ENCODE measurements at places on chromosomes 13 and 19.

GRCh38 chr19:37692956-37693620, 26.5 kb downstream of the ZNF607 start:
- DNase-seq = no peak

DNA sequence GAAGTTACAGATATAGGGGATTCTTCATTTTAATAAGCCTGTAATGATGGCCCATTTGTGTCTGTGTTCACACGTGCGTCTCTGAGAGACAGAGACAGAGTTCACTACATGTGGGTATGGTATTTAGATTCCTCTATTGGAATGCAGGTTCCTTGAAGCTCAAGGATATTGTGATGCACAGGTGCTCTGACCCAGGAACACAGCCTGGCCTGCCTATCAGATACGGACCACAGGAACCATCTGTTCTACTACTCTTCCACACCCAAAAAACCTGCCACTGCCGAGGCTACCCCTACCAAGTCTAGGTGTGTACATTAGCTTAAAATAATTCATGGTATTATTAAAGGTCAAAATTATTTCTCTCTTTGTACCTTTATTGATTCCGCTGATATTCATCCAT, 289.2 kb downstream of the ATP8A2 start:
- no peak for DNase-seq

DNA sequence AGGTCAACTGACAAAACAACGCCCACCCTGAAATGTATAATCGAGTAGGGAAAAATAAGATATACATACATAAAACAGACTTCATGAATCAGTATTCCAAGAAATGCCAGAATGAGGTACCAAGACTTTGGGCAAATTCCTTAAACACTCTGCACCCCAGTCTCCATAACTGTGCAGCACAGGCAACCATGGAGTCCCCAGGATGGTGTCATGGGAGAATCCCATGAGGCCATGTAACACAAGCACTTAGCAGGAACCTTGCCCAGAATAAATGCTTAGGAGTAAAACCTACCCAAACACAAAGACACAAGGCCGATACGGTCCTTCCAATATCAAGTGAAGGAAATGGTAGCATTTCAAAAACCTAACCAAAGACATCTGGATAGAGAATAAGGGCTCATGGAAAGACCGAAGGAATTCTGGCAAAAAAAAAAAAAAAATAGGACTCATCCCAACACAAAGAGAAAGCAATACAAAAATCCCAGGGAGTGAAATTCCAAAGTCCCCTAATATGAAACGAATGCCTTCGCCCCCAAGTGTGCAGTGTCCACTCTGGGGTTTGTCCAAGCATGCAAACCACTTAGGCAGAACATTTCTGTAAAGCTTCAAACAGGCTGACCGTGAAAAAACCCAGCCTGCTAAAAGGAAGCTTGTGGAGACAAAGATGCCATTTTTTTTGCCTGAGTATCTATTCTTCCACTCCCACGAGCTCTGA, 11.1 kb downstream of the ZC3H4 start:
- DNase-seq = no peak

GRCh38 chr19:32091241-32091640, 254.2 kb upstream of the ZNF507 start:
- no peak for DNase-seq

GRCh38 chr13:41565216-41565615, 107.9 kb downstream of the RGCC start:
- peak; percentile 96 for DNase-seq

DNA sequence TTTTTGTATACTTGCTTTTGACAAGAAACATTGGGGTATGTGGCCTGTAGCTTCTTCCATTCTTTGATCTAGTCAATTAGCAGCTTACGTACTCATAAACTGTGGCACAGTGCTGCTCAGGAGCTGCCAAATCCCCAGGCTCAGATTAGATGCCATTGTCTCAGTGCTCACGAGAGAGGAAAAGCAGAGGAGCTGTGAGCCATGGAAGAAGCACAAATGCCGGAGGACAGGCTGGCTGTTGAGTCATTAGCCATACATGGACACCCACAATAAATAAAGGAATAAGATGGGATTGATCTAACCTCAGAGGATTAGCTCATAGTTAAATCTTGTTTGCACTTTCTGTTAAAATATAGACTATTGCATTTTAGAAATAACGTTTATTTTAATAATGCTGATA, 121.7 kb downstream of the POSTN start:
- DNase-seq = no peak

DNA sequence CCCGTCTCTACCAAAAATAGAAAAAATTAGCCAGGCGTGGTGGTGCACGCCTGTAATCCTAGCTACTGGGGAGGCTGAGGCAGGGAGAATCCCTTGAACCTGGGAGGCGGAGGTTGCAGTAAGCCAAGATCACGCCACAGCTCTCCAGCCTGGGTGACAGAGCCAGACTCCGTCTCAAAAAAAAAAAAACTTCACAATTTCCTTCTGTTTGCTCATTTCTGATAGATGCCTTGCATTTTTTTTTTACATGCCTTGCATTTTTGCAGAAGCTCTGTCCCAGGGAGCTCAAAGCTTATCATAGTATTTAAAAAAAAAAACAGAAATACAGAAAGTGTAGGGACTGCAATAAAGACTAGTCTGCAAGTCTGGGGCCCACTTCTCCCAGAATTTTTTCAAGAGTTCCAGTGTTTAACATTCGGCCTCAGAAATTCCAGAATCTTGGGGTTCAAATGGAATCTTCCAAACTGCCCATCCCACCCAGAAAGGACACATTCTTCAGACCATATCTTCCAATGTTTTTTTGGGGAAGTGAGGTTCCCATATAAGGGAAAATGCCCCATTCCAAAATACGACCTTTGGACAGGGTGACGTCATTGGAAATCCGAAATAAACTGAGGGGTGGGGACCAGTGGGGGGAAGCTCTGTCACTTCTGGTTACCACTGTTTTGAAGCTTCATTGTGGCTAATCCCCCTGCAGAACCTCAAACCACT, 17.2 kb upstream of the RAB8A start:
- no peak for DNase-seq

GRCh38 chr19:3281026-3281425, 56.6 kb downstream of the CELF5 start:
- no peak for DNase-seq

DNA sequence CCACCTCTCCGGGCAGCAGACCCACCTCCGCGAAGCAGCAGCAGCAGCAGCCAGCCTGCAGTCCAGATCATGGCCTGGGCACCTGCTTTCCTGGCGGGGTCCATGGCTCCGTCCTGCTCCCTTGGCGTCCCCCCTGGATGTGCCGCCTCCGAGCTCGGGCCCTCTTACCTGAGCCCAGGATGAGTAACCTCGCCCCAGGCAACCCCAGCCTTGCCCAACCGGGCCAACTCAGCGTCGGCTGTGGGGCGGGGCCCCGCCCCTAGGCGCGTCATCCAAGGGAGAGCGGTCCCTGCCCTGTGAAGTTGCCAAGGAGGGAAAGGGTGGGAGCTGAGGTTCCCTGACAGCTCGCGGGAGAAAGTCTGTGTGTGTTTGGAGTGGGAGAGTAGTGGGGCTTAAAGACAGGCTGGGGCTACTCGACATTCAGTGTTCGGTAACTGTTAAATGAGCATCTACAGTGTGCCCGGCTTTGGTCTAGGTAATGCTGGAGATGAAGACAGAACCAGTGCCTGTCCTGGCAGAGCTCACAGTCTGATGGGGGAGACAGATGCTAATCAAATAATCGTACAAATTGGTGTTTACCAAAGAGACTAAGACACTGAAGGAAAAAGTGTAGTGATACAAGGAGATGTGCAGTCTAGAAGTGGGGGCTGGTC, at the start of gene LYPD3:
Gene LYPD3, minus strand, starts transcription at position 141 of the 653 bp plus-strand sequence. Its CDS starts 37 bp downstream, at position 104.
- DNase-seq = no peak

All from skeletal muscle cell (primary cell).